Forelimb muscle (tissue), 1 donor: ENCODE measurements at places on chromosomes 1 and 21.

GRCh38 chr21:21182401-21183010 lies 184.3 kb downstream of the NCAM2 start:
- no peak for DNase-seq

DNA sequence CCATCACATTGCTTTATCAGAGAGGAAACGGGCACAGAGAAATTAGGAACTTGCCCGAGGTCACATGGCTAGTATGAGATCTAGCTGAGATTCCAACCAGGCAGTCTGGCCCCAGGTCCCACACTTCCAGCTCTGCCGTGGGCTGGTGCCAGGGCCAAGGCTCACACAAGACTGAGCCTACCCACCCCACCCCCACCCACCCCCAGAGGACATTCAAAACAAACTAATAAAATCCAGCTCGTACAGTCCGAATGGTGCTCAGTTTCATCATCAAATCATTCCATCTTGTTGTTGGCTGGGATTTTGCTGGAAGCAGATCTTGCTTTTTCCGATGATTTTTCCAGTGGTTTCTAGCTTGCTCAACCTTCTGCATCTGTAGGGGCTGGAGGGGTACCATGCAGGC lies 27.9 kb downstream of the MATN1 start:
- DNase-seq: peak; percentile 72

DNA sequence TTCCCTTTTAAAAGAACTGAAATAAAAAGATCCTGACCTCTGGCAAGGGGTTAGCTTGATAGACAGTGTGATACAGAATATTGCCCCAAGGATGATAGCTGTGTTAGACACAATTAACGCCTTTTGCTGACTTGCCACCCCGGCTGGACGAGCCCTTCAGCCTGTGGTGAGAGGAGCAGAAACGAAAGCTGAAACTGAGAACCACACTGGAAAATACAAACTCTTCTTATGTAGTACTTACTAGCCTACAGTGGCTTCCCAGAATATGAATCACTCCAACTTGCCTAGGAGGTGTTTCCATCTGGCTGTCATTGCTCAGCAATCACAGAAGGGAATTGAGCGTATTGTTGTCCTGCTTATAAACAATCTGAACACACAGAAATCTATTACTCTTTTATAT lies 22.9 kb downstream of the SAMSN1 start:
- no peak for DNase-seq

GRCh38 chr21:34166468-34166867 lies 93.1 kb downstream of the MRPS6 start:
- DNase-seq: no peak

GRCh38 chr1:17348593-17349234 lies 23.3 kb upstream of the PADI6 start:
- DNase-seq: no peak

- no peak for DNase-seq
Observed at GRCh38 chr1:32077451-32077850, 4.7 kb downstream of the TMEM39B start.

GRCh38 chr1:1286313-1287261 lies 6.4 kb downstream of the SCNN1D start:
- no peak for DNase-seq

DNA sequence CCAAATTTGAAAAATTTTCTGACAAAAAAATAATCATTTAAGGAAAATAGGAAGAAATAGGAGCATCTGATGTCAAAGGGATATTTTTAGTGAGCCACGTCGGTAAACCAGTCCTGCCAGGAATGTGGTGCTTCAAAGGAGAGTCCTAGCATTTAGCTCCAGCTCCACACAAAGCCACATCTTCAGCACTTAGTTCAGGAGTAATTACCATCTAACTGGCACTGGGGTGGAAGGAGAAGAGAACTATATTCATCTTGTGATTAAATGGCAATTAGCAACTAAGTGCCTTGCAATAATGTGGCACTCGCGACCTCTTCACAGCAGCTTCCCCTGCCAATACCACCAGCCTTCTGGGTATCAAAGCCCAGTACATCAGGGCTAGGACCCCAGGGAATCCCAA lies 409.1 kb downstream of the SETD4 start:
- no peak for DNase-seq

- DNase-seq: no peak
Observed at GRCh38 chr1:217315346-217315745, 315.5 kb downstream of the GPATCH2 start.

DNA sequence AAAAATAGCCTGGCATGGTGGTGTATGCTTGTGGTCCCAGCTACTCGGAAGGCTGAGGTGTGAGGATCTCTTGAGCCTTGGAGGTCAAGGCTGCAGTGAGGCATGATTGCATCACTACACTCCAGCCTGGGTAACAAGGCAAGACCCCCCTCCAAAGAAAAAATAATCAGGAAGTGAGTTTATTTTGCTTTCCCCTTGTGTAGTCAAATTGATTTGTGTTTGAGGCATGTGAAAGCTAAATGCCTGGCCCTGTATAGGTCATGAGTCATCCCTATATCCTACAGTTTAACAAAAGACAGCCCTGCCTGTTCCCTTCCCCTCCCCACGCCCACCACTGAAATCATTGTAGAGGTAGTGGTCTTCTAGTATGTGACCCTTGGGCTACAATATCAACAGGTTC lies 241.4 kb upstream of the JUN start:
- no peak for DNase-seq

GRCh38 chr1:234844479-234845031 lies 234.6 kb upstream of the IRF2BP2 start:
- no peak for DNase-seq

DNA sequence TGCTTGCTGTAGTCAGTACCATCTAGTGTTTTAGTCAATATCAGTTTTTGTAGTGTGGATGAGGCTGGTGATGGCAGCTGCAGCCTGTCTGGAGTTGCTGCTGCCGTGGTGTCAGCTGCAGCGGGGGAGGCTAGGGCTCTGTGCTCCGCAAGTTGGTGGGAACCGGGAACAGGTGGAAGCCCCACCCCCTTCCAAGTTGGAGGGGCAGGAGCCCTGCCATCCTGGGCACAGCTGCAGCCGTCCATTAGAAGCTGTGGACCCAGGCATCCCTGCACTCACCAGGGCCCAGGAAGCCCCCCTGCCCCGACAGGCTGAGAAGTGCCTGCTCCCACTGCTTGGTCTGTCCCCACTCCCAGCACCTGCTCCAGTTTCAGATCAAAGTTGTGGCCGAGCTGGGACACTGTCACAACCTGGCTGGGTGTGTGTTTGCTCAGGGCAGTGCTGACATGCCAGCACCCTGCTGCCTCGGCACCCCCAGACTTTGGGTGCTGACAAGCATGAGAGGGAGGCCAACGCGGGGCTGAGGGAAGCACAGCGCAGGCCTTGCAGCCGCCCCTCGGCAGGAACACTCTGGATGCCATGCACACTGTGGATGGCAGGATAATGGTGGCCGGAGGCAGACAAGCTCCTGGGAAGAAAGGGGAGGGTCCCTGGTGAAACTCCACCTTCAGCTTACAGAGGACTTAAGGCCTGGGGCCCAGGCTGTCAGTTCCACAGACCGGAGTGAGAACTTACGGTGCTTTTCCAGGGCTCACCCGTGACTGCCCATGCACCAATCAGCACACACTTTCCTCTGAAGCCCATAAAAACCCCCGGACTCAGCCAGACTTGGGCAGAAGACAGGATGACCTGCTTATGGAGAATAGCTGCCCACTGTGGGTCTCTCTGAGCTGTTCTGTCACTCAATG lies 86.9 kb downstream of the ADARB1 start:
- no peak for DNase-seq

- no peak for DNase-seq
Observed at GRCh38 chr1:205150651-205151428, 29.1 kb upstream of the RBBP5 start.

- DNase-seq: no peak
Observed at GRCh38 chr1:227308367-227309336, 9.6 kb downstream of the CDC42BPA start.

GRCh38 chr1:27097484-27097917 lies 57.4 kb downstream of the SLC9A1 start:
- peak; percentile 28 for DNase-seq
